ENCODE measurements at places on chromosomes 2 and 18.

DNA sequence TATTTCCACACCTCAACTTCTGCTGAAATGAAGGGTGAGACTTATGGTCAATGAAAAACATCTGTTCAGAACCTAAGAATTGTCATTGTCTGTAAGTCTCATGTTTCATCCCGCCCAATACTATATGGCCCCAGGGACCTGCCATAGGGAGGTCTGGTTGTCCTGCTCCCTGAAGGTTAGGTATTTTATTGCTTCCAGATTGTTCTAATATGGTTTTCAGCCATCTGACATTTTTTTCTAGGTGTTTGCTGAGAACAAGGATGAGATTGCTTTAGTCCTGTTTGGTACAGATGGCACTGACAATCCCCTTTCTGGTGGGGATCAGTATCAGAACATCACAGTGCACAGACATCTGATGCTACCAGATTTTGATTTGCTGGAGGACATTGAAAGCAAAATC, 7.3 kb downstream of the XRCC5 start:
- DNase-seq: peak; percentile 62

GRCh38 chr2:108165729-108166128, 74.0 kb upstream of the SULT1C3 start:
- DNase-seq: no peak

- no peak for DNase-seq
Measured at GRCh38 chr18:38698088-38698487, 1132.5 kb upstream of the CELF4 start.

GRCh38 chr2:86368161-86368824, 30.9 kb upstream of the REEP1 start:
- DNase-seq: peak; percentile 90

GRCh38 chr2:9594366-9595054, 36.3 kb downstream of the YWHAQ start:
- no peak for DNase-seq

DNA sequence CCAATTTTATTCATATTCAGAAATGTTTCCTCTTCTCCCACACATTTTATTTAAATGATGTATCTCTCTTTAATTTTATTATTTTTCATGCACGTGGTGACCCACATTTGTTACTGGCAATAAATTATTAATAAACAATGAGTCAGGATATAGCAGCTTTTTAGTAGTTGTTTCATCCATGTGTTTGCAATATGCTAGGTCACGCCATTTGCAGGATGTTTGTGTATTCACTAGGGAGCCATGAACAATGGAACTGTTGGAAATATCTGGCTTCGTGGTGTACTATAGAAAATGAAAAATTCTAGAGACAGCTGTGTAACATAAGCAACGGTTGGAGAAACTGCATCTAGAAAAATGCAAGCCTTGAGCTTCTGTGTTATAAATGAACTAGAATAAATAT, 176.0 kb upstream of the COL3A1 start:
- DNase-seq: no peak

DNA sequence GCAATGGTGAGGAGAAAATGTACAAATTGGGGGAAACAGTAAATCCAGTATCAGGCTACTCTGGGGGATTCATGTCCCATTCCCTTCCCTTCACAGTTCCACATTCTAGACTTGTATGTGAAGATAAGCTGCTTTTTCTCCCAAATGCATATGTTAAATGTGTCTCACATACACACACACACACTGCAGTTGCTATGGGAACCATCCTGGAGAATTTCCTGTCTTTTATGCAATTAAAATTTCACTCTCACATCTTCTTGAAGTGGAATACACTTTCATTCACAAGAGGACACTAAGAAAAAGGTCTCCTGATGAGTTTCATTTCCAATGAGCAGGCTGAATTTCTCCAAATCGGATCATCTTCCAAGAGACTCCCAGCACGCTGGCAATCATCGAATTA, 366.0 kb downstream of the LRATD1 start:
- peak; percentile 44 for DNase-seq

DNA sequence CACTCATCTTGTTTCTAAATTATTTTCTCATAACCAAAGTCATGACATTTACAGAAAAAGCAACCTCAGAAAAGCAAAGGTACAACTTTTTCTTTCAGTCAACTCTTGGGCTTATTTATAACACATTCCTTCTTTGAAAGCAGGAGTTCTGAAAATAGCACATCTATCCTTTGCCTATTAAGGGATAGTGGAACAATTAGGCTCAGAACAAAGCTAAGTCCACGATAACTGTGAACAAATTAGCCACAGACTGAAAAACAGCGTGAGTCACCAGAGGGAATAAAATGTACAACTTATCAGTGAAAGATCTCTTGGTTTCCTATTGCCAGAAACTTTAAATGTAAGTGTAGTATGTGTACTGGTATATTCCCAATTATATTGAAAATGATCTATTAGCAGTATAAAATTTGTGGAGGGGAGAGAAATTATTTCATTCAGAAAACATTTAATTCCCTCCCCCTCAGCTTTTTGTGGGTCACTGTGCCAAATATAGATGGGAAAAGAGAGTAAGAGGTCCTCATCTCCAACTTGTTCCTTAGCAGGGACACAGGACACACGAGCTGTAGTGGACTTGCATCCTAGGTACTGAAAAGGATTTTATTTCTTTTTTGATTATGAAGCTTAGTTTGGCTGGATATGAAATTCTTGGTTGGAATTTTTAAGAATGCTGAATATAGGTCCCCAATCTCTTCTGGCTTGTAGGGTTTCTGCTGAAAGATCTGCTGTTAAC, 15.4 kb upstream of the MATN3 start:
- DNase-seq: no peak

GRCh38 chr2:109666466-109666865, 52.3 kb downstream of the SOWAHC start:
- no peak for DNase-seq

DNA sequence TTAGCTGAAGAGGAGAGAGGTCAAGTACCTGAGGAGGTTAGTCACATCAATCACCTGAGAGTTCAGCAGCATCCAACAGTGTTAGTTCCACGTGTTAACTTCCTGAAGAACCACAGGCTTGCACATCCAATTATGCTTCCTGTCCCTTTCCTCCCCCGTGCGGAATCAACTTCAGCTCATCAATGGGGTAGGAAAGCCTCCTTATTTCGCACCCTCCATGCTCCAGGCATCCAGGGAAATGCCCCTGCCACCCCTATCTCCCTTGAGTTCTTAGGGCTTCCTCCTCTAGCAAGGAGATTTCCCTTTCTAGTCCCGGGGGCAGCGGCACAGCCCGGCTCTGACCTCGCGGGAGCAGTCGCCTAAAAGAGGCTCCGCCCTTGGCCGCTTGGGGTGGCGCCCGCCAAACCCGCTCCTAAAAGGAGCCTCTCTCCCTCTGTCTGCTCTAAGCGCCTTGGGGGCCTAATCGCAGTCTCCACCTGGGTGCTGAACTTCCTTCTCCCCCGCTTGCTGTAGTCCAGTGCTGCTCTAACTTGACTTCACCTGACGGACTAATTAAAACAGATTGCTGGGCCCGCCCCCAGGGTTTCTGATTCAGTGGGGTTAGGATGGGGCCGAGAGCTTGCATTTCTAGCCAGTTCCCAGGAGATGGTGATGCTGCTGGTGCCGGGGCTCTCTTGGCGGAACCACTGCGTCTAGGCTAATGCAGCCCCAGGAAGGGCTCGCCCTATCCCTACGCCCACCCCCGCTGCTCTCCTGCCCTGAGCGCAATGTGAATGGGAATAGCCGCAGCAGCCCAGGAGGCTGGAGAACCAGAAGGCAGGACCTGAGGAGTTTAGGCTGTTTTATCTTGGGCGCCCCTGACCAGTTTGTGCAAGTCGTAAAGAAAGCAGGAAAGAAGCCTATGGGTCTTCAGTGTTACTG, 3.4 kb upstream of the TET3 start:
- peak; percentile 68 for DNase-seq

DNA sequence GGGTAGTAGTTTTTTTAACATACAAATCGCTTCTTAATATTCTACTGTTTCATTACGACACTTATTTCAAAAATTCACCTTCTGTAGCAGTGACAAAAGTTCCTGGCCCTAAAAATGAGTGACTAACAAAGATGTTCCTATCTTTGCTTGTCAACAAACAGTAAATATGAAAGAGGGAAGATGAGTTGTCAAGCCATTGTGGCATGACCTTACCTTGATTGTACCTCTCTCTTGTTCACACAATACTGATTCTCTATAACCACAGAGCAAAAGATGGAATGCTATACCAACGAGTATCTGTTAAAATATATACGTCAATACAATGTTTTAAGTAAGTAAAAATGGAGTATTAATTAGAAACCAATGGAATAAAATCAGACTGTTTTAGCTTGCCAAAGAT, 14.7 kb upstream of the GCG start:
- no peak for DNase-seq

DNA sequence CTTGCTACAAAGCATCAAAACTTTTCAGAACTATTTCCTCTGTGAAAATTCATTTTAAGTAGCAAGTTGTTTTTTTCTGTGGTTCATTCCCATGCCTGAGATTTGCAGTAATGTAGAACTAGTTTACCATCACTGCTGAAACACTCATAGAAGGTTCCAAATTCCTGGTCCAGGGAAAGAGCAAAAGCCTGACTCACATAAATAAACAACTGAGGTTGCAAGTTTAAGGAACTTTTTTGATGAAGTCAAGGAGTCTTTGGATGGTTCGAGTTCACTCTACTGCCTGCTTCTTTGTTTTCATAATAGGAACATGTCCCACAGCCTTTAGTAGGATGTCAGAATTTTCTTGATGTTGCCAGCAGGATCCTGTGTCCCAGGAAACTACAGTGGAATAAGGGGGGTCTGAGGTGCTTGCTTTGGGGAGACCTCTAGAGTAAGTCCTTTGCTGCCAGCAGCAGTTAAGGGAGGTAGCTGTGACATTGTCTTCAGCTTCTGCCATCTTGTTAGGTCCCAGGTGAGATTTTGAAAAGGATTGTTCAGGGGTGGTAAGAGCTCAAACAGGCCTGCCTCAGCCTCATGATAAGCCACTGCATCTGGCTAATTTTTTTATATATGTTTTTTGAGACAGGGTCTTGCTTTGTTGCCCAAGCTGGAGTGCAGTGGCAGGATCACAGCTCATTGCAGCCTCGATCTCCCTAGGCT, 43.9 kb downstream of the ACSL3 start:
- no peak for DNase-seq

DNA sequence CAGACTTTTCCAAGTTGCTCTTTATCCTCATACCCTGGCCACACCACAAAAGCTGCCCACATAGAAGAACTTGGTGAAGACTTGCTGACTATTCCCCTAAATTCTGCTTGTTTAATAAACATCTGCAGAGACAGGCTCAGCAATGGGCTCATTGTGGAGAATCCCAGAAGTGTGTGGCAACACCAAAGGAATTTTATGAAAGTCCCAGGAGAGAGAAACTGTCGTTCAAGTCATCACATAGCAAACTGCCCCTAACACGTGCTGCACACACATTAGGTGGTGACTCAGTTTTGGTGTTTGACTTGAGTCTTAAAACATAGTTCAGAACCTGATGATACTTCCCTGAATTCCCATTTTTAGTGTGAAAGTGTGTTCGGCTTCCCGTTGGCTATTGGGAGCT, 38.6 kb downstream of the CYP1B1 start:
- DNase-seq: no peak

DNA sequence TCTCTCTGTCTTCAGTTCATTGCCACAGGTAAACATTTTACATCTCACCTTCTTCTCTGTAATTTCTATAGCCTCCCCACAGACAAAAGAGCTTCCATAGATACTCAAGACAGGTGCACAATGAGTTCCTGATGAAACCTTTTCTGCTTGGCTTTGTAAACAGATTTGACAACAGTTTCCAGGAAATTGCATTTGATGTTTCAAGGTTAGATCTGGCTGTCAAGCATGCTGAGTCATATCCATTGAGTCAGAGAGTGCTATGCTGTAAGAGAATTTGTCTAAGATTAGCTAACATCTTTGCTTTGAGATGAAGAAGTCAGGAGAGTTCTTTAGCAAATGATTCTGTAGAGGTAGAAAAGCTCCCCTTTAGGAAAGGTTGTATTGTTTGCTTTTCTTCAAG, 40.6 kb upstream of the MAP2 start:
- DNase-seq: no peak

- no peak for DNase-seq
Measured at GRCh38 chr2:156601855-156602551, 165.8 kb downstream of the GPD2 start.

GRCh38 chr2:32743480-32744236, 115.8 kb downstream of the TTC27 start:
- no peak for DNase-seq

DNA sequence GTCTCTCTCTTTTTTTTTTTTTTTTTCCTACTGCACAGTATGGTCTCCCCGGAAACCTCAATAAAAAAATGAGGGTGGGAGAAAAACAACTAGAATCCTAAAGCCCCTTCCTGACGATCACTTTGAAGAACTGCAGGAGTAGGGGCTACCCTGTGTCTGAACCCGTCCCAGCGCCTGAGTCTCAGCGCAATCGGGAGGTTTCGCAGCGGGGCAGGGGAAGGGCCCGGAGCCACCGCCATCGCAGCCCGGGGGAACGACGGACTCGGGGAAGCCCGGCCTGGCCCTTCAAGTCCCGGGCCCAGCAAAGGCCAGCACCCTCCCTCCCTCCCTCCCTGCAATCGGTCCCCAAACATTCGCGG, 411 bp downstream of the NARS1 start:
- DNase-seq: peak; percentile 33

GRCh38 chr2:10190737-10191532, 68.4 kb downstream of the RRM2 start:
- DNase-seq: no peak

- DNase-seq: no peak
Measured at GRCh38 chr2:7719876-7720275, 802.7 kb downstream of the RNF144A start.

GRCh38 chr2:240351826-240352426, 83.5 kb upstream of the GPC1 start:
- peak; percentile 91 for DNase-seq

GRCh38 chr2:16172324-16173175, 232.2 kb downstream of the MYCN start:
- DNase-seq: no peak

GRCh38 chr2:171754254-171754939, 67.1 kb downstream of the DYNC1I2 start:
- no peak for DNase-seq

DNA sequence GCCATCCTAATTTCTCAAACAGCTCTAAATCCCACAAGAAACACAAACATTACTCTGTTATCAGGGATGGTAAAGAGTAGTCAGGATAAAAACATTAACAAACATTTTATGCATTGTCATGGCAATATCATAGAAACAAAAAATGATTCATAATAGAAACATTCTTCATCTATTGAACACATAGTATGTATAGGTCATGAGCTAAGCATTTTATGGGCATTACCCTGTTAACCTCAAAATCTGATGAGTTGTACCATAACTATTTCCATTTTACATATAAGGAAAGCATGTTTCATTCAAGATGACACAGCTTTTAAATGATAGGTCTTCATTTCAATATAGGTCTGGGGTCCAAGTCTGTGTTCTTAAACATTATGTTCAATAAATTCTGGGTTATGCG, 344.9 kb downstream of the RND3 start:
- DNase-seq: no peak

DNA sequence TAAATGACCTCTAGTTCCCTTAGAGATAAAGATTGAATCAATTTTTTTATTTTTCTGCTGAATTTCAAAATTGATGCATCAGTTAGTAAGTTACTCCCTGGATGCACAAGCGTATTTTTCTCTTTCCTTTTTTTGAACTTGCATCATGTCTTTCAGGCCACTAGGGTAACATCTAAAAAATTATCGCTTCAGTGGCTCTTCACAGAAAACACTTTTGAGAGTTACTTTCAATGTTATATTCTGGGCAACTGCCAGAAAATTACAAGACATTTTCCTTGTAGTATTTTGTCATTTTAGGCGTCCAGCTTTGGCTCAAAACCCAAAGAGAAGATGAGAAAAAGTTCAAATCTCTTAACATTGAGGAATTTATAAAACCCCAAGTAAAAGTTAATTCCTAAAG, 59.8 kb downstream of the DSEL start:
- DNase-seq: no peak

Data from NCI-H524 (cell line).